NCI-H187 treated with DMSO at 0.1 percent for 48 hours (cell line): ENCODE measurements at places on chromosomes 1 and 21.

DNA sequence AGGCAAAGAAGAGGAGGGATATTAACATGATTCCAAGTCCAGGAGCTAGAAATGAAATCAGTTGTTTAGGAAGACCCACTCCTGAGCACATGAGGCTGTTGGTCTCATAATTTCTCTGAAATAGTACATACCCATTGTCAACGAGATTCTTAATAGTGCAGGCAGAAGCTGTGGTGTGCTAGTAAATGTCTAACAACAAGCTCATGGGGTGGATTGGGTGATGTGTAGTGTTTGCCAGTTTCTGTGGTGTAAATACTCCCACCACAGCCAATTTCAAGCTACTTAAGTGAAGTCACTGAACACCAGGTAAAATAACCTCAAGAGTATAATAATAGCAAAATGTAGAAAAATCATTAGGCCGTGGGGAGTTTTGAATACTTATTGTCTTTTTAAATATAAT, 42.0 kb downstream of the SYF2 start:
- no peak for DNase-seq

- no peak for DNase-seq
These were observed 16.8 kb downstream of the TNFSF4 start for GRCh38 chr1:173190101-173190936.

DNA sequence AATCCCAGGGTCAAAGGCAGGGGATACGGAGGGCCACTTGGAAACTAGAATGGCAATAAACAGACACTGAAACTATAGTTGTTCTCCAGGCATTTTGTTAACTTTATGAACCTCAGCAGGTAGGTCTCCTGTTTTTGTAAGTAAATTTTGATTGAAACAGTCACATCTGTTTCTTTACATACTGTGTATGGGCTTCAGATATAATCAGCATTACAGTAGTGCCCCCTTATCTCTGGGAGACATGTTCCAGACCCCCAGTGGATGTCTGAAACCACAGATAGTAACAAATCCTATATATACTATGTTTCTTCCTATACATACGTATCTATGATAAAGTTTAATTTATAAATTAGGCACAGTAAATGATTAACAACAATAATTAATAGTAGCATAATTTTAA, 11.5 kb downstream of the STIL start:
- no peak for DNase-seq

DNA sequence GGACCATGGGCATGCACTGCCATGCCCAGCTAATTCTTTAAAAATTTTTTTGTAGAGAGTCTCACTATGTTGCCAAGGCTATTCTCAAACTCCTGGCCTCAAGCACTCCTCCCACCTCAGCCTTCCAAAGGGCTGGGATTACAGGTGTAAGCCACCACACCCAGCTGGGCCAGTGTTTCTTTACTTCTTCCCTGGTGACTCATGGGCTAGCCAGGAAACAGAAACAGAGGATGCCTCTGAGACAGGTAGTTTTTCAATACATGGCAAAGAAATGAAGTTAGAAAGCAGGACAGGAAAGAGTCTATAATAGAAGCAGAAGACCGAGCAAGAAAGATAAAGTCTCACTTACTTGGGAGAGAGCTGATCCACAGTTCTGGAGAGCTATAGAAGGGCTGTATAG, 7.6 kb upstream of the C1orf74 start:
- no peak for DNase-seq
